Thoracic aorta (tissue), 2 donors: ENCODE measurements at places on chromosomes 2 and 18.

DNA sequence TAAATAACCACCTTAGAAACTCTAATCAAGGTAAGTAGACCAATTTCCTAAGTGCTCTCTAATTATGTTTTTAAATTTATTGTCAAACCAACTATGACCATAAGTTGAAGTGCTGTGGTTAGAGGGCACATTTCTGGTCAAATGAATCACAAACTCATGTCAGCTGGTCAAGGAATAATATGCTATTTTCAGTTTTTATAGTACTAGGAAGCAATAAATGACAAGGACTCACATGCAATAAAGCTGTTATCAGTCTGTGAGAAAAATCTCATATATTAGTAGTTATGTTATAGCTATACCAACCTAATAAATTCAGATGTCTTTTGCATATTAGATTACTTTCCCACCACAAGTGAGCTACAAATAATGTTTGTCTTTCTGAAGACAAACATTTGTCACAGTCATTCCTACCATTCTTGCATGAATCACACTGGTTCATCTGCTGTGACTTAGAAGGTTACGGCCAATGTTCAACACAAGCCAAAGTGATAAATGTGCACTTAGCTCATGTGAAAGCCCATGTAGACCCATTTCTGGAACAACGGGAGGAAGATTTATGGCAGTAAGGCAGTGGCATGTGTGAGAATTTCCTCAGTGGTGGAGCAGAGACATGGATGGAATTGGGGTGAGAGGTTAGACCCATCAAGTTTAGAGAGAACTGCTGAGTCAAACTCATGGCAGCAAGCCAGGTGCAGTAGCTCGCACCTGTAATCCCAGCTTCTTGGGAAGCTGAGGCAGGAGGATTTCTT, 27.4 kb upstream of the CCNYL1 start:
- no peak for DNase-seq

DNA sequence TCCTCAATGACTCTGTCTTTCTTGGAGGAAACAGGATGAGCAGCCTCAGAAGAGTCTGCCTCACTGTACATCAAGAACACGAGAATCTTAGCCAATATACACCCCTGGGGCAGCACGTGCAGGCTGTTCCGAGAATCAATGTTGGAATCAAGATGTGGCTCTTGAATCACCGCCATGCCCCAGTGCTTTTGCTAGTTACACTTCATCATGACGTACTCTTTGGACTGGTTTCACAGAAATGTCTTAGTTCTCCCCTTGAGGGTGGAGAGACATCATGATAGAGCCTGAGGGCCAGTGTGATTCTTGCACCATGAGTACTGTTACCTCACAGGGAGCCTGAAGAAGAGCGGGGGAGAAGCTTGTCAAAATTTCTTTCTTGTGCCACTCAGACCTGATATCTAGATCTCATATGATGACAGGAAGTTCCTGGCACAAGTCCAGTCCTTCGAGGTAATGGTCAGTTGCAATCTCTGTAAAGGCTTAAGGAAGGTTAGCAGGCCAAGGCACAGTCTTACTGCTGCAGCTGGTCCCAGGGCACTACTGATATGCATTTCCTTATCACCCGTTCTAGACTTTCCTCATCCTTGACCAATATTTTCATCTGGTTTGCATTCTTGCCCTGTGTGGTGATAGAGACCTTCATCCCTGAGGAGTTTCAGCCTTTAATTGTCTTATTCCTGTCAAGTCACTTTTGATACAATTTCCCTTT, 28.2 kb upstream of the STAT4 start:
- peak; percentile 11 for DNase-seq

- DNase-seq = no peak
These were observed 534.6 kb downstream of the MBD2 start for GRCh38 chr18:53689886-53690285.

GRCh38 chr2:178284613-178285286, 90.4 kb downstream of the OSBPL6 start:
- DNase-seq = no peak

DNA sequence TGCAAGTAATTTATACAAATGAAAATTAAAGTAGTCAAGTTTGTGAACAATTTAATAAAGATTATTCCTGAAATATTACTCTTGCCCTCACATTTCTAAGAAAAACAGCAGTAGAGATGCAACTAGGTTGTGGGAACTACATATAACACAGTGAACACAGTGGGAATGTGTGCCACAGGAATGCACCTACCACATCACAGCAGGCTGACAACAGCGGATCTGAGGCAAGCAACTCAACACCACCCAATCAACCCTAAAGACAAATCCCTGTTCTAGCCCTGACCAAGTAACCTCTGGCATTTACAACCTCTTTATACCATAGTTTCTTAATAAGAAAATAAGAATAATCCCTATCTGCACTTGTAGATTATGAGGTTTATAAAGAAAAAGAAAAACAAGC, 23.4 kb downstream of the MBOAT2 start:
- no peak for DNase-seq

DNA sequence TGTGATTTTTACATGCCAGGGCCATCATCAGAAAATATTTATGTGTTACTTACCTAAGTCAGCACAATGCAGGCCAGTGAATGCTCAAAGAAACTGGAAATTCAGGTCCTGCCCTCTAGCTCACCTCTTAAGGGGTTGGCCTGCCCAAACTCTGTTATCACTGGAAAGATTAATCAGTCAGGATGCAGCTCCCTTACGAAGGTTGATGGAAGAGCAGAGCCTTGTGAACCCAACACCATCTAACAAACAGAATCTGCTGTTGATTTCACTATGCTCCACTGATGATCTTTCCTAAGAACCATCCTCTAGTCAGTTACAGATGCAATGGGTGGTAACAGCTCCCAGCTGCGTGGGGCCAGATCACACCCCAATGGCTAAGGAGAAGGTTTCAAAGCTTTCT, 38.2 kb downstream of the SOX11 start:
- DNase-seq = no peak

DNA sequence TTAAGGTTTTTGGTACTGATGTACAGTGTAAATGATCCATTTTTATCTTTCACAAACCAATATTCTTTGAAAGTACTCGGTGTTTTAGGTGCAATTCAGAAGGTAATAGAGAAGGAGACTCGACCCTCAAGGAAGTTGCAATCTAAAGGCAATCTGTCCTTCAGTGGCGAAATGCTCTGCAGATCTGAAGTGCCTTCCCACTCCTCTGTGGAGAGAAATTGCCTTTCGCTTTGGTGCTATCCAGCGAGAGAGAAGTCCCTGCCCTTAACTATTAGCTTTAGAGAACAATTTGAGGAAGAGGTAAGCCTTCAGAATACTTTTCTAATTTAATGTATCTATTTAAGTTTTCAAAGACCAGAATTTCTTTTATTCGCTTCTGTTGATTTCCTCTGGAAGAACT, 371.8 kb upstream of the FANCL start:
- DNase-seq = no peak

- no peak for DNase-seq
These were observed 212.1 kb downstream of the PTPRM start for GRCh38 chr18:7779211-7779610.

DNA sequence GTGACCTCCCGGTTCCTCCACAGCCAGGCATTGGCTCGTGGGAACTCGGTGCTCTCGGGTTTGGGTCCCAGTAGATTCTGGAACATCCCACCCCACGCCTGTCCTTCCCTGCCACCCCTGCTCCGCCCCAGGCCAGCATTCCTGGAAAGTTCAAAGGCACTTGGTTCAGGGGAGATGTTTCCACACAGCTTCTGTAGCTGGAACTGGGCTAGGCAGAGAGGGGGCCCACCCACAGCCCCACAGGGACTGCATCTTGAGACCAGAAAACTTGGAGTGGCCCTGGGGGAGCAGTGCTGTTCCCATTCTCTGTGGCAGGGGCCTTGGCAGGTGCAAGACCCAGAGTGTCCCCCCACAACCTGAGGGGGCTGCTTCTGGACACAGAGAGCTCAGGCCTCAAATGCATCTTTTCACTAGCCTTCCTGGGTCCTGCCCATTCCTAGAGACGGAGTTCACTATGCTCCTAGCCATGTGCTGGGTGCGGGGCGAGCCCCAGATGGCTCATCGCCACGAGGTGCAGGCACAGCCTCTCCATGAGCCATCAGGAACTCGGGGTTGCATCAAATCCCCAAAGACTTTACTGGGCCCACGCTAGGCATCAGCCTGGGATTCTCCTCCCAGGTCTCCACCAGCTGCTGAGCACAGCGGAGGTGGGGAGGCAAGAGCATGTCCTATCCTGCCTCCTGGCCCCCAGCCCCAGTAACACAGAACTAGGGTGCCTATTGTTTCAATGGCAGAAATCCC, 68.7 kb downstream of the ZFP36L2 start:
- DNase-seq = no peak

GRCh38 chr18:3248062-3248657, 559 bp downstream of the MYL12A start:
- DNase-seq = no peak

GRCh38 chr2:232528746-232529460, 2.9 kb downstream of the CHRND start:
- no peak for DNase-seq

DNA sequence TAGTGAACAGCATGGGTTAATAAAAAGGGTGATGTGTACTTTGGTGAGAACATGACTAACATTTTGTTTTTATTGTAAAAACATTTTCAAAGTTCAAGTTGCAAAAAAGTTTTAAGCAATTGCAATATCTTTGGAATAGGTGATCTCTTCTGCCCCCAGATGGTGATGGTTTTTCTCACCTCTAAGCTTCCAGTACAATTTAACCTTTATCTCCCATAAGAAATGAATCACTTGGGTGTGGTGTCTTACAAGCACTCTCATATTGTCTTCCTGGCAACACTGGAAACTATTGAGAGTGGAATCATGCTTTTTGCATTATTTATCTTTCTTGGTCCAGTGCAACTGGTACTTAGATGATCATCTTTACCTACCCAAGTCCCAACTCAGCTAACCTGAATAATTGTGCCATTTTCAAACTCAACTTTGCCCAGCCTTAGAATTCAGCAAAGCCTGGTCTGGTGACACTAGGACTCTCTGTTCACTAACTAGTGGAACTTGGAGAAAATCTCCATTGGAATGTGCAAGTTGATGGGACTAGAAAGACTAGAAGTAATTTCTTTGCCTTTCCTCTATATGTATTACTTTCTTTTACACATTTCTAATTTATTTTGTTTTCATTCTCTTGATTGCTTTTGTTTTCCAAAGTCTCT, 964.7 kb upstream of the ZEB2 start:
- DNase-seq = no peak

GRCh38 chr18:37598966-37599896, 33.6 kb upstream of the CELF4 start:
- DNase-seq = no peak

GRCh38 chr2:119304847-119305246, 61.8 kb downstream of the C2orf76 start:
- DNase-seq = no peak

DNA sequence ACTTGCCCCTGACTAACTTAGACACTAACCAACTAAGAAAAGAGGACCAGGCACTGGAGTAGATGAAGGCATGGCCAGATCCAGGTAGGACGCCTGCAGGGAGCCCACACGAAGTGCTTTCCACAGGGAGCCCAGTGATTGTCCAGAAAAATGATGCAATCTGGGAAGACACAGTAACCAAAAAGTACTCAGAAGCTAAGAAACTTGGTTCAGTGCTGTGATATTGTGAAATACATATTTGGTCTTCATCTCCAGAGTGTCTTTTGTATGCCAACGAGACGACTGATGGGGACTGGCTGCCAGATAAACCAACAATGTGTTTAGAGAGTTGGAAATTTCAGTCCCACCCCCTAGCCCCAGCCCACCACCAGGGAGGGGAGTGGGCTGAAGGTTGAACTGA, 135.0 kb downstream of the SP3 start:
- no peak for DNase-seq
